NCI-H1105 (cell line): ENCODE measurements at places on chromosomes 2 and 18.

DNA sequence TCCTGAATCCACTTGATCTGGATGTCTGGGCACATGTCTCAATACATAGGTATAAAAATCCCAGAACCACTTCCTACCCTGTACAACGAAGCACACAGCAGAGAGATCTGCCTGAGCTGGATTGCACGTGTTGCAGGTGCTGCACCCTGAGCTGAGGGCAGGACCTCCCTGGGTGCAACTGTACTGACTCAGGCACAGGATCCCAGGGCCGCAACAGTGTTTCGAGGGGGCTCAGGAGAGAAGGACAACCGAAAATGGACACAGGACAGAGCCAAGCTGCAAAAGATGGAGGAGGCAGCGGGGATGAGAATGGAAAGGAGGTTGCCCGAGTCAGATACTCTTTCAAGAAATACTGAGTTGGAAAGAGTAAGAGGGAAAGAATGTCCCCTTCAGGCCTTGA lies 354.1 kb downstream of the EIPR1 start:
- DNase-seq, result no peak

DNA sequence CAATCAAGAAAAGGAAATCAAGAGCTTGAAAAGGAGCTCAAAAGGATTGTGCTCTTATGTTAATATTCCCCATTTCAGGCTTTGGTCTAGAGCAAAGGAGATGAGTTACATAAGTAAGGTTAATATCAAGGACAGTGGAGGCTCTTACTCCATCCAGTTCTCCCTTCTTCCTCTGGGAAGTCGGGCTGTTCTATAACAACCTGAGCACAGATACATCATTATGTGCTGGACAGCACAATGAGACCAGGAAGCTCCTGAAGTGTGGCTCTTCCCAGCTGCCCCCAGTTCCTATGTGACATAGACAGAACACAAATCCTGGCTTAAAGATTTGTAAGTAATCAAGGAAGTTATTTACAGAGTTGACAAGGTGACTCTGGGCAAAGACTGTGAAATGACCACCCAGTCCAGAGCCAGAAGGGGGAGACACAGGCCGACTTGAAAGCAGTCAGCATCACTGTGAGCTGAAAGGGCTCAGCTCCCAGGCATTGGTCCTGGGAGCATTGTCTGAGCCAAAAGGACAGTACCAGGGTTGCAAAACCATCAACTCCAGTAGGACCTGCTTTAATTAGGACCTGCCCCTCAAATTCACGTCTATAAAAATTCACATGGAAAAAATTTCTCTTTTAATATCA lies 917.6 kb upstream of the ACVR2A start:
- no peak for DNase-seq

- DNase-seq, result no peak
Measured at GRCh38 chr2:107402330-107402729, 424.4 kb upstream of the RGPD4 start.

- DNase-seq, result no peak
Measured at GRCh38 chr2:213627054-213627710, 342.9 kb downstream of the SPAG16 start.

GRCh38 chr2:212539072-212539880 lies 674 bp upstream of the ERBB4 start:
- peak; percentile 55 for DNase-seq

DNA sequence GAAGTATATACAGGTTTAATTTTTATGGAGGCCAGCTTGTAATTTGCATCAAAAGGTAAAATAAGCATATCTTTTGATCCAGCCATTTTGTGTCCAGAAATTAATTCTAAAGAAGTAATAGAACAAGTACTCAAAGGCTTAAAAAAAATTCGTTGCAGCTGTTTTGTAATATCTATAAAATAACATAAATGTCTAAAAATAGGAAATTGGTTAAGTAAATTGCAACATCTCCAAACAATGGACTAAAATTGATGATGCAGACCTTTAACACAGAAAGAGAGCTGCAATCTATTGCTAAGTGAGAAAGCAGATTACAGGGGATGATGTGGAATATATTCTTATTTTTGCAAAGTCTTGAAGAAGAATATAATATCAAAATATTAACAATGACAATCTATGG lies 19.4 kb downstream of the AAK1 start:
- no peak for DNase-seq

DNA sequence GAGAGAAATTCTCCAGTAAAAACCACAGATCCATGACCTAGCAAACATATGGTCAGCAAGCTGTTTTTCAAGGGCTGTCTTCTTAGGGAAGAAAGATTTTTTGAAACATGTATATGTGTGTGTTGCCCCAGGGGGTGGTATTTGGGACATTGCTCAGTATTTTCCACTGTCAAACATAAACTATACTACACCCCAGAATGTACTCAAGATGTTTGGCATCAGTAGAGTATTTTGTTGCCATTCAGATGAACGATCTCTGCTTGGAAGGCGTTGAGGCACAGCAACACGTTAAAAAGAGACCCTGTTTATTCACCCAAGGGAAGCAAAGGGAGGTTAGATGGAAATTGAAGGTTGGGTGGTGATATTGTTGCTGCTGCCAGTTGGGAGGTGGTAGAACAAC lies 30.0 kb downstream of the EEF1B2 start:
- DNase-seq, result no peak

- peak; percentile 20 for DNase-seq
Measured at GRCh38 chr18:72672364-72673184, 128.4 kb upstream of the CBLN2 start.

GRCh38 chr2:219352448-219353023 lies 20.0 kb upstream of the RESP18 start:
- peak; percentile 38 for DNase-seq

- DNase-seq, result no peak
Measured at GRCh38 chr2:71468279-71469015, 15.1 kb downstream of the DYSF start.

- DNase-seq, result no peak
Measured at GRCh38 chr2:217477583-217477982, 525.2 kb downstream of the TNS1 start.

GRCh38 chr2:154697418-154698252 lies 860 bp upstream of the KCNJ3 start:
- peak; percentile 41 for DNase-seq

- no peak for DNase-seq
Measured at GRCh38 chr2:187876554-187876953, 322.3 kb upstream of the TFPI start.

DNA sequence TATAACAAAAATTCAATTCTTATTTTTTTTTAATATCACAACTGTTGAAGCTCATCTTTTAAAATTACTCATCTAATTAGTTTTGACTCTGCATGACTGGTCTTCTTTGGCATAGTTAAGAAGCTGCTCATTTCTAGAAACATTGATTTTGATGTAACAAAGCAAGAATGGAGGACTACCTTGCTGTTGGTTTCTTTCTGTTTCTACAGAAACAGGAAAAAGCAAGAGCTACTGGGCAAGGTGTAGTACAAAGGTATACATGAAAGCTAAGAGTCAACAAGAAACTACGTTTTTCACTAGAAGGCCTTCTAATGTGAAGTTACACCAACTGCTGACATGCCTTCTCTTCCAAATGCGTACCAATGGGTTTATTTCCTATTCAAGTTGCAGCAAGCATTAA lies 90.6 kb upstream of the SYT4 start:
- DNase-seq, result no peak

DNA sequence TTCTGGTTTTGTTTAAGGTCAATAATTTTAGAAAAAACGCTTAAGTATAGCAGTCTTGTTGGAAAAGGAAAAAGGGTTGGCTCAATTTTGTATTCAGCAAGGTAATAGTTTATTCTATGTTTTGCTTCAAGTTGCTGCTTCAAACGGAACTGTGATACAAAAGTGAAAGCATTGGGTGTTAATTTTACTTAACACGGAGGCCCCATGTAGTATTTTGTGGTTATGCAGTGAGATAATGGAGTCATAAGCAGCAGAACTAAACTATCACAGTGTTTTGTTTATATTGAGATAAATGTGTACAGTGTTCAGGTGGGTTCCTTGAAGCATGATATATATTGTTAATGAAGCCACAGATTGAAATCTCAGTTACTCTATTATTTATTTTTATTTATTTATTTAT lies 67.0 kb upstream of the LYPD6B start:
- DNase-seq, result no peak

DNA sequence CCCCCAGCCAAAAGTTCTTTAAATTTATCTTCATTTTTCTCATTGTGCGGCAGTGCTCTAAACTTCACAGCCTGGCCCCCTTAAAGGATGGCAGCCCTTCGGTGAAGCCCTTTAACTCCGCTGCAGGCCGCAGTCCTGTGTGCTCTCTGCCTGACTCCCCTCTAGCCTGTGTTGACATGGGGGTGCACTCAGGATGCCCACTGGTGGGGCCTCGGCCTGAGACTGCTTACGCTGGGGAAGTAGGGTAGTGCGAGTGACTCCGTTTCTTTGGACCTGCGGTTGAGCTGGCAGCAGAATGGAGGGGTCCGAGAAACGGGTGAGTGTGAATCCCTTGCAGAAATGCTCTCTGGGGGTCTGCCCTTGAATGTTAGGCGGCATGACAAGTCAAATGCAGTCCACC lies 5.6 kb downstream of the RAB12 start:
- DNase-seq, result no peak
